HT1080 (cell line): ENCODE measurements at places on chromosomes 1 and 21.

DNA sequence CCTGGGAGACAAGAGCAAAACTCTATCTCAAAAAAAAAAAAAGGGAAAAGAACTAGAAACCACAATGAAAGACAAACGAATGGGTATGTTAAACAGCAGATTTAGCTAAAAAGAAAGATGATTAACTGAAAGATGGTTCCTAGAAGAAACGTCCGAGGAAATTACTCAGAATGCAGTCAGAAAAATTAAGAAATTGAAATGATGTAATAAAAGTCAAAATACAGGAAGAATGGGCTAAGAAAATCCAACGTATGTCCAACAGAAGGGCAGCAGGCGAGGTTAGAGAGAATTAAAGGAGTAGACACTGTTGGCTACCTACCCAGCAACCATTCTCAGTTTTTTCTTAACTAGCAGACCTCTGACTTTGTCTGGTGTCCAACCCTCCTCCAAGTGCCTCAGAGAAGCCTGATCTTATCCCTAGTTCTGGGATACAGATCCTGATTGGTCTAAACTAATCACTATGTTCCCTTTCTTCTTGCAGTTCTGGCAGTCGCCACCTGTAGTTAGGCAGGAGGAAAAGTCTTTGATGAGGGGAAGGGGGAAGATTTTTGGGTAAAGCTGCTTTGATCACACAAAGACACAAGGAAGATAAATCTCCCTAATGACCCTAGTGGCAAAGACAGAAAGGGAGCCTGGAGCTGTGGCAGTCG lies 25.7 kb downstream of the GPR161 start:
- DNase-seq: peak; percentile 10

DNA sequence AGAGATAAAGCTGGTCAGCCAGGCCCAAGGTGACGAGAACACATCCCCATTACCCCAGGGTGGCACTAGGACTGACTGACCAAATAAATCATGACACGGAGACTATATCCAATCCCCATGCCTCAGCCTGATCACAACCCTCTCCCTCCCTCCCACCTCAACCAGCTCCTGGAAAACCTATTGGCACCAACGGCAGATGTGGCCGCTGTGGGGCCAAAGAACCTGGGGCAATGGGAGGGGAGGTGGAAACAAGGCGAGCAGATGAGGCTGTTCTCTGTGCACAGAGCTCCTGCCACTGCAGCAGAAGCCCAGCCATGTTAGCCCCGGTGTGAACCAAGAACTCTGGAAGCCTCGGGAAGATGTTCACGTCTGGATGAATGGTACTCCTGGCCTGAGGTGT lies 77.6 kb downstream of the CD247 start:
- DNase-seq: no peak

GRCh38 chr1:116112388-116113140 lies 1.4 kb downstream of the MAB21L3 start:
- no peak for DNase-seq

- no peak for DNase-seq
These were observed 1.3 kb downstream of the ADARB1 start for GRCh38 chr21:45075596-45076244.

DNA sequence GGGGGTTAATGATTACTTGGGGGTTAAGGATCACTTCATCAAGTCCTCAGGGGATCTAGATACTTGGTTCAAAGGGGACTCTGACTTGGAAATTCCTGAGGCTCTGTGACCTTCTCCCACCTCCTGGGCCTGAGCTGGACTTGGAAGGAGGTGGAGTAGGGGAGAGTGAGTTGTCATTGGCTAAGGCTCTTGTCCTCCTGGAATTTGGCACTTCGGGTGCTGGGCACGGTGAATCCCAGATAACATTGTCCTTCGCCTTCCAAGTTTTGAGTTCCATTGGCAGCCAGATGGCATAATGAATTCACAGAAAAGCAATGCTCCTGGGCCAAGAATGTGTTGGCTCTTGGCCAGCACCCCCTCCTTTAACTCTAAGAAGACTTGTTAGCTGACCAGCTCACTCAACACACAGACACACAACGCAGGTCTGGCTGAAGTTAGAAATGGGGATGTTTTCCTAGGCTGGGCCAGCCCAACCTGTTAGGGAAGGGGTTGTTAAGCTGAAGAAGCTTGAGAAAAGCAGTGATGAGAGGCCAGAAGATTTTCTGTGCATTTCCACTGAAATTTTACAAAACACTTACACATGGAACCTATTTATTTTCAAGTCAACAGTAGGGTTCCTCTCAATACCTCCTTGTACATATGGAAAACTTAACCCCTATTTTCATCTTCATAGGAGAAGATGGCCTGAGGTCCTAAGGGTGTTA lies 29.7 kb downstream of the SLC26A9 start:
- DNase-seq: no peak

GRCh38 chr1:233520261-233521191 lies 93.4 kb upstream of the KCNK1 start:
- DNase-seq: peak; percentile 78

- no peak for DNase-seq
These were observed 180.0 kb downstream of the KAZN start for GRCh38 chr1:14778541-14778897.

- DNase-seq: peak; percentile 73
These were observed 49.5 kb downstream of the CHD1L start for GRCh38 chr1:147292012-147292411.

DNA sequence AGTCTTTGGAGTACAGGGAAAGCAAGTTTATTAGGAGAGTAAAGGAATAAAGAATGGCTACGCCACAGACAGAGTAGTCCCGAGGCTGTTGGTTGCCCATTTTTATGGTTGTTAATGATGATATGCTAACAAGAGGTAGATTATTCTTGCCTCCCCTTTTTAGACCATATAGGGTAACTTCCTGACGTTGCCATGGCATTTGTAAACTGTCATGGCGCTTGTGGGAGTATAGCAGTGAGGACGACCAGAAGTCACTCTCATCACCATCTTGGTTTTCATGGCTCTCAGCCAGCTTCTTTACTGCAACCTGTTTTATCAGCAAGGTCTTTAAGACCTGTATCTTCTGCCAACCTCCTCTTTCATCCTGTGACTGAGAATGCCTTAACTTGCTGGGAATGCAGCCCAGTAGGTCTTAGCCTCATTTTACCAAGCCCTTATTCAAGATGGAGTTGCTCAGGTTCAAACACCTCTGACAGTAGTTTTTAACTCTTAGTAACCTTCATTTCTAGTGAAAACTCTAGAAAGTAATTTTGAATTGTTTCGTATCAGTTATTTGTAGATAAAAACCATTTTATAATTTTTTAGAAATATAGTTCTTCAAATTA lies 26.2 kb downstream of the TCP10L start:
- no peak for DNase-seq

DNA sequence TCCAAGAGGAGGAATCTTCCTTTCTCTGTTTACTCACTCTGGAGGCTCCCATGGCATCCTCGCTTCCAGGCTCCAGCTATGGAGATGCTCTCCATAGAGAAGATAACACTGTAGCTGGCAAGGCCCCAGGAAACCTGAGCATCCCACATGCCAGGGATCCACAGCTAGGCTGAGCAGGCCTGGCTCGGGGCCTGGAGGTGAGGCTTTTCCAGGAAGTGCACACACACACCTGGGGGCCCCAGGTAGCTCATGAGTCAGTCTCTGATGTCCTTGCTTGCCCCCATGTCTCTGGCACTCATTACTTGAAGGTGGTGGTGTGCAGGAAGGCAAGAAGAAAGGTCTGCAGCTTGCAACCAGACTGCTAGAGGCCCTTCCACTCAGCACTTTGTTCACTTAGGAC lies 5.5 kb upstream of the LCE5A start:
- no peak for DNase-seq

- no peak for DNase-seq
These were observed 72.2 kb upstream of the KRTAP11-1 start for GRCh38 chr21:30953605-30954004.

DNA sequence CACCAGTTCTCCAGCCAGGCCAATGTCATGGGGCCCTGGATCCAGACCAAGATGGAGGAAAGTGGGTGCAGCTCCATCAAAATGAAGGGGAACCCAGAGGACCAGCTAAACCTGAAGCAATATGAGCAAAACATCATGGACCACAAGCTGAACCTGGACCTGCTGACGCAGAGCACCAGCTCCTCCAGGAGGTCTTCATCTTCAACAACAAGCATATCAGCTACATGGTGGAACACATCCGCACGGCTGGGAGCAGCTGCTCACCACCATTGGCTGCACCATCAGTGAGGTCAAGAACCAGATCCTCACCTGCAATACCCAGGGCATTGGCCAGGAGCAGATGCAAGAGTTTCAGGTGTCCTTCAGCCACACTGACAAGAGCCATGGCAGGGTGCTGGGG lies 13.7 kb upstream of the EPHA10 start:
- DNase-seq: no peak

- DNase-seq: no peak
These were observed 65.4 kb downstream of the SYDE2 start for GRCh38 chr1:85135392-85135798.

DNA sequence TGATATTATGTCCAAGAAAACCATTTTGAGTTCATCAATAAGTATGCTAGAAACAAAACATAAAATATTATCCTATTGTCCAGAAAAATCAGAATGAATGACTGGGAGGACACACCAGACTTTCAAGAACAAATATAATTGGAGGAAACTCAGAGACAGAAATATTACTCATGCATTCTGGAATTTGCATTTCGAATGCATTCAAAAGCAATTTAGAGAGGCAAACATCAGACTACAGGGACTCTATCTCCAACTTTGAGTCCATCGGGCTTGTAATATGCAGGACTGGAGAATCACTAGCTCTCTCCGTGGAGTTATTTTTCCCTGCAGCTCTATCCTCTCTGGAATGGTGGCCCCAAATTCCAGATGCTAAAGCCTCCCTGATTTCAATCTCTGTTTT lies 161.8 kb downstream of the CDC42BPA start:
- no peak for DNase-seq

DNA sequence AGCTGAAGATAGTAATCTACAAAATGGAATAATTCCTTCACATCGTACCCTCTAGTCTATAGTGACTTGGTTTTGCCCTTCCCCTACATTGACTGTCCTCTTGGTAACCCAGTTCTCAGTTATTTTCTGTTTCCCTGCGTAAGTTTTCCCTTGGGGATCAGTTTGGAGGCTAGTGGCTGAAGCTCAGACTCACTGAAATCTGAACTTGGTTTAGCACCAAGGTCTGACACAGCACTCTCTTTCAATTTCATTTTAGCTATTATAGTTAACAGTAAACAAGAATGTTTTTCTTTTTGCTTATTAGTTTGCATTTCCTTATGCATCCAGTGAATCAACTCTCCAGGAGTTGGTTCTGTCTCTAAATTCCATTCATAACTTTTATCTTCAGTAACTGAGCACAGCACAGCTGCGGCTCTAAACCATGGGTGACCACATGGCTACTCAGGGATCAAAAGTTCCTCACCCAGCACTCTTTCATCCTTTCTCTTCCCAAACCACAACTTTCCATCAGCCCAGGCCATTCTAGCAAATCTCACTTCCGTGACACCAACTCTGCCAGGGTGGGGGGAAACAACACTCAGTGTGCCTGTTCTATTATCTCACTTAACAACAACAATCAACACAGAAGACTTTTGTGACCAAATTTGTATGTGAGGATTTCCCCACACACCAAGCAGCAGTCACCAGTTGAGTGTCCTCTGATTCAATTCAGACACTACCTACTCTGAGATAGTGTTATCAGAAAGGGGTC lies 17.6 kb upstream of the IFI6 start:
- no peak for DNase-seq

- DNase-seq: peak; percentile 85
These were observed 3.2 kb upstream of the CCNL2 start for GRCh38 chr1:1402072-1402900.

DNA sequence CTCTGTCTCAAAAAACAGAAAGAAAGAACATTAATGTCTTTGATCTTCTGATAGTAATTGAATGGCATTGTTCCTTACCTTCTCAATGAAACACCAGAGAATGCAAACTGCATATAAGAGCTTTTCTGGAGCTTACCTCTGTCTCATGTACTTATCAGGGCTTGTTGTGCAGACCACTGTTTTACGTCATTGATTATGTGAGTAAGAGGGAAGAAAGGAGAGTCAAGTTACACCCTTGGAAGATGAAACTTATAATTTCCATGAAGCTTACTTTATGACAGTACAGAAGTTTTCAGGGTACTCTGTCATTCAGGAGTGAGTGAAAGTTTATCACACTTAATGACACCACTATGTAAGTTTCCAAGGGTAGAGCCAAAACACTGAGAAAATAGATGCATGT lies 49.0 kb upstream of the MAB21L3 start:
- DNase-seq: no peak

DNA sequence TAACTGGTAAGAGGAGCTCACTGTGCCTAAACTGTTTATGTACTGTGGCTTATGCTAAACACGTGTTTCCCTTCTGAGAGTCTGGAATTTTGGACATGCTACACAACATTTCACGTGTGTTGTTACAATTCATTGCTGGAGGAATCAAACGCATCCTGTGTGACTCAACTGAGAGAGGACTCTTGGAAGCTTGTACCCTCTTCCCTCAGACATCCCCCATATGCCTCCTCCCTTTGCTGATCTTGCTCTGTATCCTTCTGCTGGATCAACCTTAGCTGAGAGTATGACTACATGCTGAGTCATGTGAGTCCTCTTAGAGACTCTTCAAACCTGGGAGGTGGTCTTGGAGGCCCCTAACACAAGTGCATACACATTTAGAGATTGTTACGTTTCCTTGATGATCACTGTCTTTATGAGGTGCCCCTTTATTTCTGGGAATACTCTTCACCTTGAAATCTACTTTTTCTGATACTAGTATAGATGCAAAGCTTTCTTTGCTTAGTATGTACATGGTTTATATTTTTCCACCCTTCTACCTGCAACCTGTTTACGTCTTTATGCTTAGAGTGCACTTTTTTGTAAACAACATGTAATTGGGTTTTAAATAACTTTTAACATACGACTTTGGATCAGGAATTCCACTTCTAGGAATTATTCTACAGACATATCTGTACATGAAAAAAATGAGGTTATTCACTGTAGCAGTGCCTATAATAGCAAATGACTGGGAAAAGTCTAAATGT lies 8.7 kb downstream of the NPHP4 start:
- DNase-seq: peak; percentile 96

GRCh38 chr1:24932284-24932683 lies 2.2 kb upstream of the RUNX3 start:
- DNase-seq: no peak

- no peak for DNase-seq
These were observed 30.9 kb upstream of the ANGPTL7 start for GRCh38 chr1:11158291-11158690.

DNA sequence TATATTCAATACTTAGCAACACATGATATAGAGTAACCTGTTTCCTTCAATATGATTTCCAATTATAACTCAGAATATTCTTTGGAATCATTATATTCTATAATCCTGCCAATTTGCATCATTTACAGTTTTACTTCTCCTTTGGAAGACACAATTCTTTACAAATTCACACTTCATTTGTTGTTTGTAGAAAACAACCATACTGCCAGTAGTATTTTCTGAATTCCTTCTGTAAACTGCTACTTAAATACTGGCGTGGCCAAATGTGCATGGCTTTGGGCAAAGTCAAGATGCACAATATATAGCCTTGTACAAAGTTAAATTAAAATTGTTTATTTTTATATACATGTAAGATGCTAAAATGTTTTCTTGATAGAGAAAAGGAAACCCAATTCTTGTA lies 687.1 kb upstream of the NEGR1 start:
- DNase-seq: no peak

- no peak for DNase-seq
These were observed 593.5 kb downstream of the KIF26B start for GRCh38 chr1:245748240-245748639.
